Left kidney (tissue), 8 donors: ENCODE measurements at places on chromosomes 13 and 19. TPM values are rescaled to one million over a fixed set of nuclear protein-coding genes. Genes with fewer than 3 reads are reported as not detected.

GRCh38 chr13:97030705-97031452 is 36.6 kb upstream of the OXGR1 start:
- DNase-seq = peak; percentile 27

DNA sequence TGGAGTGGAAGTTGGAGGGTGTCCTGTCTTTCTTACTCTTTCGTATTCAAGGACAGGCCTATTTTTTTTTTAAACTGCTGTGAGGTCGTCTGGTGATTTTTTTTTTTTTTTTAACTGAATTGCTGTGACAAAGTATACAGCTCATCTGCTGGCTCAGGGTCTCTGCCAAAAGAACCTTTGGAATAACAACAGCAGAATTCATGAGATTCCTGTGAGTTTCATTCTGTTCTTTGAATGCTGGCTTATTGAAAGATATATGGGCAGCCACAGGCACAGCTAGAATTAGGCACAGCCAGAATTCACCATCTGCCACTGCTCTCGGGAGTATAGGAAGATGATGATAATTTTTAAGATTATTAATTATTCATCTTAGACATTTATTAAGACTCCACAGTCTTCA is 21.4 kb upstream of the FRY start:
- no peak for DNase-seq

DNA sequence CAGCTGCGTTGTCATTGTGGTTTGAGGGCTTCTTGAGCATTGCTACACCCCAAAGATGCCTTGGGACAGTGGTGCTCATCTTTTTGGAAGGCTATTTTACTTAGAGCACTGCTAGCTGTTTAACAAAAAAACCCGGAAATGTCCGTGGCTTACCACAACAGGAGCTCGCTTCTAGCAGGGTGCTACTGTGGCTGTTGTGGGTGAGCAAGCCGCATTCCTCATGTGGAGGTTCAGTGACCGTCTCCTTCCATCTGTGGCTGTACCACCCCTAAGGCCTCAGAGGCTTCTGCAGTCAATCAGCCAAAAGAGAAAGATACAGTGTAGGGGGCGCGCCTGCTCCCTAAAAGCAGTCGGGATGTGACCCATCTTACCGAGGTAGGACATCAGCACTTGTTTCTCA is 1004.2 kb downstream of the UQCRFS1 start:
- DNase-seq = no peak

- DNase-seq = no peak
Measured at GRCh38 chr13:110528911-110529310, 32.6 kb downstream of the RAB20 start.

GRCh38 chr19:18895824-18896341 is at the start of gene CERS1:
Gene CERS1 (minus strand): TSS chr19:18896158. CDS start chr19:18896072, 86 bp downstream.
- DNase-seq = no peak

- DNase-seq = no peak
Measured at GRCh38 chr13:20882206-20882605, 20.3 kb downstream of the XPO4 start.

KIR3DL2 gene
- not detected for polyA plus RNA-seq

SBK2 gene
- 1.1 TPM for polyA plus RNA-seq

DNA sequence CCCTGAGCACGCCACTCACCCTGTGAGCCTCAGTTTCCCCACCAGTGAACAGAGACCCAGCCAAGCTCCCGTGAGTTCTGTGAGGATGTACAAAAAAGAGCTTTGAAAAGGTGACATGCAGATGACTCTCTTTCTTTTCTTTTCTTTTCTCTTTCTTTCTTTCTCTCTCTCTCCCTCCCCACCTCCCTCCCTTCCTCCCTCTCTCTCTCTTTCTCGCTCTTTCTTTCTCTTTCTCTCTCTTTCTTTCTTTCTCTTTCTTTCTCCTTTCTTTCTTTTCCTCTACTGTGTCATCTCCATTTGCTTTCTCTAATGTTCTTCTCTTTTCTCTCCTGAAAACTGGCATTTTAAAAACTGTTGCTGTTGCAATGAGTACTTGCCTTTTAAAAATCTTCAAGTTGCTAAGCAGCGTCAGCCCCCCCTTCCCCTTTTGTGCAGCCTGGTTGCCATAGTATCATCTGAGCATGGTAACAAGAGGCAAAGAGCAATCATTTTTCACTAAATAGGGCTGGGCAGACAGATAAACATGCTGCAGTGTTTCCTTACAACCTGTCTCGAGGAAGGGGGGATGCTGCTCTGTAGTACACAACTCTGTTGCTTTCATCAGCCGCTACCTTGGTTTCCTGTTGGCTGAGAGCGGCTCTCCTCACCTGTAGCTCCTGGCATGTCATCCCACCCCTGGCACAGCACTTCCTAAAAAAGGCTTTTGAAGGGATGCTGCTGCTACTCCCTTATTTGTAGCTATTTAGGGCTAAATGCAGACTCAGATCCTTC is 108.7 kb upstream of the MBNL2 start:
- DNase-seq = peak; percentile 66

- no peak for DNase-seq
Measured at GRCh38 chr13:98275681-98276171, 98.7 kb upstream of the RNF113B start.

- no peak for DNase-seq
Measured at GRCh38 chr19:34120846-34121639, 51.3 kb upstream of the LSM14A start.

- no peak for DNase-seq
Measured at GRCh38 chr19:58563823-58564222, 5.4 kb upstream of the UBE2M start.

DNA sequence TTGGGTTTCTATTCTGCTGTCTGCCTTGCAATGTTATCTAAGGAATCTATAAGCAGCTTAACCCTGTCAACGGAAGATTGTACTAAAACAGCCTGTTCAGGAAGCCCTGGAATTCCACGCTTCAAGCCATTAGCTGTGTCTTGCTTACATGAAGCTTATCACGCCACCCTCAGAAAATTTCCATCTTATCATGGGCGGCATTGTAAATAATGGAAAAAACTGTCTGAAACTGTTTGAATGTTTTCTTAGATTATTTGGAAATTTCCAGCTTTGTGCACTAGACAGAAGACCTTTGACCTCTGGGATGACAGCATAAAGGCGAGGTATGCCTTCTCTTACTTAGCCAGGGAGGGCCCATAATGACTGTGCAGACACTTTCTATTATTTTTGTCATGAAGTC is 319.7 kb downstream of the KCNRG start:
- no peak for DNase-seq

CA11 gene
- polyA plus RNA-seq = 21.1 TPM

- no peak for DNase-seq
Measured at GRCh38 chr13:49859560-49859959, 67.1 kb upstream of the KPNA3 start.

DNA sequence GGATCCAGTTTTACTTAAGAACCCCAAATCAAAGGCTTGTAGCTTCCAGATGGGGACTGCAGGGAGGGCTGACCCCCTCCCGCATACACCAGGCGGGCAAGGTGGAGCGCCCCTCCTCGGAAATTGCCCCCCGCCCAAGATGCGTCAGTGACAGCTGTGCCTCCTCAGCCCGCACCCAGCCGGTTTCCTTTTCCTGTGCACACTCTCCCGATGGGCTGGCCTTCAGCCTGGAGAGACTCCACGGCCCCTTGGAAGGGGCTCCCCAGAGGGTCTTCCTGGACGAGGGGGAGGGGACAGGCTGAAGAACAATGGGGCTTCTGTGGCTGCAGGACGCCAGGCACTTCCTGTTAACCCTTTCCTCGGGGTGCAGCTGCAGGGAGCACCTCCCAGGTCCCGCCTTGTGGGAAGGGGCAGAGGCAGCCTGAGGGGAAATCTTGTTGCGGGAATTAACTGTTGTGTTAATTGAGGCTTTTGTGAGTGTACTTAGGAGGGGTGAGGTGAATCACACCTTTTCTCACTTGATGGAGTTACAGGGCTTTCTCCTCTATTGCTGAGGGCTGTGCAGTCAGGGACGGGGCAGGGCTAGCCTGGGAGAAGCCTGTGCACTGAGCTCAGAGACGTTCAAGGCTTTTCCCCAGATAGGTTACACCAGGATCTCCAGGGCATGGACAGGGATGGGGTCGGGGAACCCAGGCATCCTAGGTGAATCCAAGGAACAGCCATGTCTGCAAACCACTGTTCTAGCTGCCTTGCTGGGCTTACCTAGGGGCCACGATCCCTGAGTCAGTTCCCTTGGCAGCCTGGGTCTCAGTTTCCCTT is 14.3 kb downstream of the IER2 start:
- DNase-seq = peak; percentile 88

GRCh38 chr13:41458187-41458760 is 924 bp downstream of the RGCC start:
- no peak for DNase-seq

GRCh38 chr19:34228347-34228746 is 26.0 kb upstream of the GARRE1 start:
- DNase-seq = no peak

DNA sequence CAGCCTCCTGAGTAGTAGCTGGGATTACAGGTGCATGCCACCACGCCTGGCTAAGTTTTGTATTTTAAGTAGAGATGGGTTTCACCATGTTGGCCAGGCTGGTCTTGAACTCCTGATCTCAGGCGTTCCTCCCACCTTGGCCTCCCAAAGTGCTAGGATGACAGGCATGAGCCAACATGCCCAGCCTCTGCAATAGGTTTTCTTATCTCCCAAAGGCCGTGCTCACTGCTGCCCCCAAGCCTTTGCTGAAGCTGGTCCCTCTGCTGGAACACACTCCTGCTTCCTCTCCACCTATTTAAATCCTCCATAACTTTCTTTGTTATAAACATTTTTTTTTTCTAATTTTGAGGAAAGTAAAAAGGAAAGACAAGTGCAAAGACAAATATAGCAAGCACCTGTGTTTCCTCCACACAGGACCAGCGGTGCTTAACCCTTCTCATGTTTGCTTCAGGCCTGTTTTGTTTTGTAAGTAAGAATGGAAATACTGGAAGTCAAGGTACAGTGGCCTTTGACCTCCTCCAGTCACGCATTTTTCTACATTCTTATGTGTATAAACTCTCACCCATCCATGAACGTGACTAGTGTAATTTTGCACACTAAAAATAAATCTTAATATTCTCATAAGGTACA is 14.5 kb upstream of the TNFAIP8L1 start:
- DNase-seq = no peak

GRCh38 chr19:45884682-45885555 is 1.0 kb downstream of the IRF2BP1 start:
- DNase-seq = no peak

OR7C1 gene
- polyA plus RNA-seq = 0.23 TPM

IGLON5 gene
- 3.0 TPM for polyA plus RNA-seq

- no peak for DNase-seq
Measured at GRCh38 chr13:29948791-29949190, 98.4 kb upstream of the UBL3 start.
